ENCODE measurements at places on chromosomes 6 and 20. TPM values are rescaled to one million over a fixed set of nuclear protein-coding genes. Genes with fewer than 3 reads are reported as not detected.

The AKIRIN2 gene
- 33.5 TPM for total RNA-seq

The ZNF318 gene
- total RNA-seq: 14.6 TPM

The LAMA4 gene
- 426 TPM for total RNA-seq

The BMP7 gene
- total RNA-seq: 12.1 TPM

The ADGRB3 gene
- total RNA-seq: 29.4 TPM

The SMIM8 gene
- total RNA-seq: 37.8 TPM

The MYL9 gene
- total RNA-seq: 42.6 TPM

The MUC22 gene
- total RNA-seq: not detected

The NOTCH4 gene
- total RNA-seq: 11.2 TPM

The SYCP2 gene
- total RNA-seq: 6.7 TPM

The DOK5 gene
- total RNA-seq: 20.4 TPM

The CENPW gene
- total RNA-seq: 5.4 TPM

The DDX39B gene
- total RNA-seq: 271 TPM

The TTLL9 gene
- 0.26 TPM for total RNA-seq

The SLC2A10 gene
- 36.6 TPM for total RNA-seq

The PRSS16 gene
- total RNA-seq: 2.0 TPM

The SUMO4 gene
- total RNA-seq: 14.6 TPM

The PCK1 gene
- total RNA-seq: 0.79 TPM

The OPRM1 gene
- 1.2 TPM for total RNA-seq

The CDS2 gene
- total RNA-seq: 36.9 TPM

The SDHAF4 gene
- 18.6 TPM for total RNA-seq

The TRDN gene
- total RNA-seq: 13.5 TPM

The PAQR8 gene
- total RNA-seq: 15.4 TPM

The BPIFB1 gene
- not detected for total RNA-seq

The PEDS1 gene
- 9.9 TPM for total RNA-seq

The C20orf144 gene
- not detected for total RNA-seq

The GSTA3 gene
- total RNA-seq: not detected

The KDM1B gene
- 23.1 TPM for total RNA-seq

The PDYN gene
- total RNA-seq: not detected

The STMND1 gene
- total RNA-seq: not detected

The PTPRT gene
- 1.9 TPM for total RNA-seq

The PGC gene
- not detected for total RNA-seq

The MICA gene
- total RNA-seq: 6.7 TPM

The BACH2 gene
- 7.5 TPM for total RNA-seq

The TRIM38 gene
- total RNA-seq: 13.4 TPM

Measured in urinary bladder (tissue), 4 donors.